Activated CD8-positive, alpha-beta memory T cell treated with anti-CD3 and anti-CD28 coated beads, Interleukin-2, amount 50 U/mL, for 48 hours (primary cell): ENCODE measurements at places on chromosomes 2 and 18.

GRCh38 chr2:202317080-202317857 lies 51.7 kb downstream of the NOP58 start:
- peak; percentile 28 for DNase-seq

DNA sequence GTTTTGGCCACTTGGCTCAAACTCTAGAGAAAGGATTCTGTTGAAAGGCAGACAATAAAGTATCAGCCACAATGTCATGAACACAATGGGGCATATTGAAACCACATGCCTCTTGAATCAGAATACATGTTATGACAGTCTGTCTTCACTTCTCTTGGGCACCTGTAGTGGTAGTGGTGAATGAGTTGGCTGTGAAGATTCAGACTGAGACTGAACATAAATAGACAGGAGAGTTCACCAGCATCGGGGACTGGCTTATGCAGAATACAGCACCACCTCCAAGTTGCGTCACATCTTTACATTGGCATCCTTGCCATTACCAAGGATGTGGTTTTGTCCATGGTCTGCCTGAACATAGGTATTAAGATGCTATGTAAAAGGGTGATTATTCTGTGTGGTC lies 336.8 kb downstream of the MYCN start:
- DNase-seq: no peak

- DNase-seq: no peak
These were observed 18.0 kb downstream of the C2orf74 start for GRCh38 chr2:61179701-61180639.

DNA sequence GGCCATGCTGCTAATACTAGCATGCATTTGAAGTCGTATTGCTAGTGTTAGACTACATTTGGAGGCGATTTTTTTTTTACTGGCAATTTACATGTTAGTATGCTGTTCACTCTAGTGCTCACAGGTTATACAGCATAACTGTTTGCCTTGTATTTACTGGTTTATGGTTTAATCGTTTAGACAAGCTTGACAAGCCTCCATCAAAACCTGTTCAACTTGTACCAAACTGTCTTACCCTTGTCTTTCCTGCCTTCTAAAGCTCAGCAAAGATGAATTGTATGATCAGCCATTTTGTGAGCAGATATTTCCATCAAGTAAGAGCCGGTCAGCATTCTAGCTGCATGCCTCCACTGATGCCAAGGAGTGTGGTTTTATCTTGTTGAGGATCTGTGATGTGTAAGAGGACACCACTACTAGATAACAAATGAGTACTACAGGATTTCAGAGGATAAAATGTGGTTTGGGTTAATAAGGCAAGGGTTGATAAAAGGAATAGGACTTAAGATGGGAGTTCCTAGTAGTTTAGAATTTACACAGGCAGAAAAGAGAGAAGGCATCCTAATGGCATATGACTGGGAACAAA lies 68.4 kb upstream of the ITM2C start:
- no peak for DNase-seq

DNA sequence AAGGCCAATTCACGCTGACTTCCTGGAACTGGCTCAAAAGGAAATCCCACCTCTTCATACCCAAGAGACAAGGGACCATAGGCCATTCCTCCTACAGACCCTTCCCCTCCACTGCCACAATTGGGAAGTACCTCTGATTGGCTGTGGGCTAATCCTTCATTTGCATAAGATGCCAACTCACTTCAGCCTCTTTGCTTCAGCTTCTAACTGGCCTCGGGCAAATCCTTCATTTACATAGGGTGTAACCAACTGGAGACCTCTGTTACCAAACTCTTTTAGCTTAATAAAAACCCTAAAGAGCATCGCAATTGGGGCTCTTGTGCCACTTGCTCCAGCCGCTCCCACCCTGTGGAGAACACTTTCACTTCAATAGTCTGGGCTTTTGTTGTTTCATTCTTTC lies 38.2 kb downstream of the MC2R start:
- no peak for DNase-seq

GRCh38 chr2:54321047-54321446 lies 65.0 kb upstream of the TSPYL6 start:
- DNase-seq: no peak

GRCh38 chr2:43191947-43192516 lies 34.4 kb downstream of the ZFP36L2 start:
- DNase-seq: no peak

GRCh38 chr2:17792515-17792914 lies 23.7 kb upstream of the MSGN1 start:
- DNase-seq: no peak

DNA sequence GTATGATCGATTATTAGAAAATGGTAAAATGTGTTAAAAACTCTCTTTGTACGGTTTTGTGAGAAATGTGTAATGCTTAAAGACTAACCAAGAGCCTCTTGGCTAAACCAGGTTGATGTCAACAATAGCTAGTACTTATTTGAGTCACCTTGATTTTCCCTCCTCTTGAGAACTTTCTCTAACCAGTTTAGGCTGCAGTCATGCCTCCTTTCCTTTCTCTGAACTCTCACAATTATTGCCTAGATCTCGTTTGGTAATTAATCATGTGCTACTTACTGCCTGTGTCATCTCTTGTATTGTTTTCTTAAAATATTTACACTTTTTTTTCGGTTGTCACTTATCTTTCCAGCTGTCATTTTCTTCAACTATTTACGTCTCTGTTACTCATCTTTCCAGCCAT lies 1.1 kb upstream of the EPC2 start:
- DNase-seq: no peak

- no peak for DNase-seq
These were observed 682.7 kb upstream of the FANCL start for GRCh38 chr2:58923869-58924268.

- no peak for DNase-seq
These were observed 198.0 kb downstream of the ALK start for GRCh38 chr2:29723255-29724001.

- DNase-seq: no peak
These were observed 146.2 kb downstream of the PRKCE start for GRCh38 chr2:45797451-45798230.

DNA sequence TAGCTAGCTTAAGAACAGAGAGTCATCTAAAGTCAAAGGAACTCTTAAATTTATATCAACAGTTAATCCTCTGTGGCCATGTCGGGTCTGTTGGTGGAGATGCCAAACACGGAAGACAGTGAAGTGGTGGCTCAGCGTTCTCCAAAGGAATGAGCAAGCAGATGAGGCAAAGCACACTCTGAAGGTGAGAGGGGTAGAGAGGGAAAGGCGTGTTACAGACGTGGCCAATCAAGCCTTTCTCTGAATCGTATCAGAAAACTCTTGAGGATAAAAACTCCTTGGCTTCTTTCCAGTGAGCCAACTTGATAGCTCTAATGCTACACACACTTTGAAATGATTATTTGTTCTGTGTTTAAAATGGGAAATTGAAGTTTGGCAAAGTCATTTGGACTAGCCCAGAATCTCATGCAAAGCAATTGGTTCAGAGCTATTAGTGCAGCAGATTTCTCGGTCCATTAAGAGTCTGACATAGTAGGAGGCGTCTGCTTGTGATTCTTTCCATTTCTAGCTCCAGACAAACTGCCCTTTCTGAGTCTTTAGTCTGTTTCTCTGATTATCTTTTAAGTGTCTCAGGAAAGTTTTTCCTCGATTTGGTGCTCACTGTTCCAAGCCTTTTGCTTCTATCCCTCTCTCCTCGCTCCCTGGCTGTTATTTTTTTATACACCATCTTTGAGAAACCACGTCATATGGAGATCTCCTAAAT lies 57.5 kb upstream of the CPO start:
- DNase-seq: no peak

DNA sequence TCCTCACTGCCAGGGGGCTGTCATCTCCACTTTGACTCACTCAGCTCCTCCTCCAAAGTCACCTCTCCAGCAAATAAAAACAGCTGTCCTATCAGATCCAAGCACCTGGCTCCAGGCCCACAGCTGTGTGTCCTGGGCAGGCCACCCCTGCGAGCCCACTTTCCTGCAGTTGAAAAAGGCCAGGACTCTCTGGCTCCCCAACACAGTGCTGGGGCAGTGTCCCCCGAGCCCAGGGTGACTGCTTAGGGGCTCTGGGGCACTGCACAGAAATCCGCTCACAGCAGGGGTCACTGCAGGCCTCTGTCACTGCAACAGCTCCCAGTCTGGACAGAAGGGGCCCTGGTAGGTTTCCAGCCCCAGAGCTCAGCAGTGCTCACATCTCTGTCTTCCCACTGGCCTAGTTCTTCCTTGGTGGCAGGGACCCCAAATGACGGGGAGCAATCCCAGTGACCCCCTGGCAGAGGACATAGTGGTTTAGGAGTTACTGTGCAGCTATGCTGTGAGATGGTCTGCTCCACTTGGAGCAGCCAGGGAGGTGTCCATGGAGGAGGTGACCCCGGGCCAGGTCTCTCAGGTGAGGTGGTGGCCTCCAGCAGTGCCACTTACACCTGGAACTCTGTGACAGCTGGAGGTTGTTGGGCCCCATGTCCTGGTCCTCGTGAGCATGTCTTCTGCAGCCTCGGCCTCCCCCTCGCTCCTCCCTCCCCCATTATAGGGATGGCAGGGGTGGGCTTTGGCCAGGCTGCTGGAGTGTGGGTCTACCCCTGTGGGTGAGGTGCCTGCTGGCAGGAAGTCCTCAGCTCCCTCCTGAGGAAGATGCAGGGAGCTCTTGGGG lies 35.5 kb downstream of the HS6ST1 start:
- no peak for DNase-seq

DNA sequence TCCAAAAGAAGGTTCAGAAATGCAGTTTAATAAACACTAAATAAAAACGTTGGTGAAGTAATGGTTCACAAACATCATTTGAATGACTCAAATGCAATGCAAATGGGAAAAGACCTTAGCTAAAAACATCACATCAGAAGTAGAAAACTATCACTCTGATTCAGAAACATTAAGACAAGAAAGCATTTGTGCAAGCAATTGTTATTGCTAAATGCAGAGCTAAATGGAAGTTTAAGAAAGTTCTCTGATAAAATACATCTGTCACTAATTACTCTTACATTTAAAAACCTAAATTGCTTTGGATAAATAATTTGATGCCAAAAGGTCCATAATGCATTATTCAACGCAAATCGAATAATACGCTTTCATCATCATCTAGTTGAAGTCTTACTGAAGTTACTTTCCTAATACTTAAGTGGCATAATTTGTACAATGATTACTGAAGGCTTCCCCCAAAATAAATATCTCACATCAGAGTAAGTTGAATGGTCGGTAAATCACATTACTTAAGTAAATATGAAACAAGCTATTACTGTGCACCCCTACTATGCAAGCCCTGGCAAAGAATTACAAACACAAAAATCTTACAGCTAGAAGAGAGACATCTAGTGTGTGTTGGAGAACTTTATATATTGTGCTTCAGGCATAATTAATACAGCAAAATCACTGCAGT lies 105.7 kb upstream of the KCTD1 start:
- DNase-seq: no peak

- DNase-seq: no peak
These were observed 122.0 kb downstream of the TMEFF2 start for GRCh38 chr2:192072778-192073177.

DNA sequence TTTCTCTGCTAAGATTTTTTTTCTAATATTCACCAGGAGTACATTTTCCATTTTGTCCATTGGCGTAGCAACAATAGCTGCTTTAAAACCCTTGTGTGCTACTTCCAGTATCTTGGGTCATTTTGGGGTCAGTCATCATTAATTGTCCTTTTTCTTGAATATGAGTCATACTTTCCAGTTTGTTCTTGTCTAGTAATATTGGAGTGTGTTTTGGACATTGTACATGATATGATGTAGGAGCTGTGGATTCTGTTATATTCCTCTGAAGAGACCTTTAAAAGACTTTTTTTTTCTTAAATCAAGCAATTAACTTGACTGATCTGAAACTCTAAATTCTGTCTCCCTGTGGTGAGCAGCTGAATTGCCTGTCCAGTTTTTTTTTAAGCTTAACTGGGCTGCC lies 40.8 kb downstream of the AGPS start:
- no peak for DNase-seq

GRCh38 chr18:36772241-36772723 lies 56.5 kb downstream of the TPGS2 start:
- DNase-seq: no peak

DNA sequence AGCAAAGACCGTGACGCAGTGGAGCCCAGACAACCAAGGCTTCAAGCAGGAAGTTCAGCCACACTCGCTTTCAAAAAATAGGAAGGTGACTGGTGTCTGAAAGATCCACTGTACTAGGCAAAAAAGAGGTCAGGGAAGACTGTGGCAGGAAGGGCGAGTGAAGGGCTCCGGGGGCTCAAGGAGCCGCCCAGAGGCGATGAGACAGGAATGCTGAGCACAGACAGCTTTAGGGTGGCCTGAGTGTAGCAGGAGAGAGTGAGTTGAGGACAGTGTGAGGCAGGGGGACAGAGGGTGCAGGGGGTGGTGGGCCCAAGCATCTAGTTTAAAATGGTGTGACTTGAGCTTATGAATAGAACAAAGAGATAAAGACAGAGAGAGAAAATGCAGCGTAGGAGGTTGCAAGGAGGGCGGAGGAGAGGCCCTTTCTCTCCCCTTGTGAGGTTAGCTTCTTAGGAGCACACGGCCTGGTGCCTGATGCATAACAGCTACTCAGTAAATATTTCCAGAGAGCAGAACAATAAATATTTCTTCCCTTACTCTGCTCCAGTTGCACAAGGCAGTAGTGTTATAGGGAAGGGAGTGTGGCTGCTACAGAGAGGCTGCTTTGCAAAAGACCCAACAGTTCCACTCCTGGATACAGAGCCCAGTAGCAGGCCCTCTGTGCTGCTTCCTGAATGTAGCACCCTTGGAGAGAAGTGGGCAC lies 789.7 kb upstream of the RAB6C start:
- DNase-seq: no peak

- no peak for DNase-seq
These were observed 119.1 kb upstream of the STPG4 start for GRCh38 chr2:47274054-47274782.
